Activated T-cell treated with anti-CD3 and anti-CD28 coated beads, Interleukin-2, amount 50 U/mL, for 72 hours (primary cell): ENCODE measurements at places on chromosomes 1 and 21. TPM values are rescaled to one million over a fixed set of nuclear protein-coding genes. Genes with fewer than 3 reads are reported as not detected.
A peak's percentile ranks its signal among the peaks of the same experiment; 100 is the strongest.

- DNase-seq = no peak
Observed at GRCh38 chr1:50343323-50343722, 79.9 kb downstream of the DMRTA2 start.

C1QB gene
- total RNA-seq = not detected

GRCh38 chr1:97489834-97490233 lies 431.0 kb downstream of the DPYD start:
- DNase-seq = no peak

- DNase-seq = peak; percentile 18
Observed at GRCh38 chr1:81800695-81801650, at the start of gene ADGRL2. Gene ADGRL2 (plus strand): TSS chr1:81800934. CDS start chr1:81836985, 36,051 bp downstream.

ALG14 gene
- total RNA-seq = 3.4 TPM

ALDH4A1 gene
- total RNA-seq = 8.1 TPM

DNA sequence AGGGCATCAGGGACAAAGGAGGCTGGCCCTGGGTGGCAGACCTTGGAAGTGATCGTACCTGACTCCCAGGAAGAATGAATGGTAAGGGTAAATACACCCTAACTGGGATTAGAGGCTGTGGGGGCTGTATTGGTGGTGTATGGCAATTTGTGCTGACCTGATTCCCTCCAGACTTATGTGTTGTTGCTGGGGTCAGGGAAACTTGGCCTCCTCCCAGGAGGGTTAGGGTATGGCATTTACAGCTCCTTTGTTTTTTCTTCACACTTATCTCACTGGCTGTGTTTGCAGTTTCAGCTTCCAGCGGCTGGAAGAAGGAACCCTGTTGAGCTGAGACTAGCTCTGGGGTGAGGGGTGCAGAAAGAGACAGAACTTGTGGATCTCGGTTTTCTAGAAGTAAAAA lies 8.2 kb downstream of the VANGL1 start:
- DNase-seq = no peak

- DNase-seq = no peak
Observed at GRCh38 chr1:45403298-45403697, 63.1 kb upstream of the MUTYH start.

CYP4A11 gene
- not detected for total RNA-seq

EXOC8 gene
- 17.2 TPM for total RNA-seq

DNA sequence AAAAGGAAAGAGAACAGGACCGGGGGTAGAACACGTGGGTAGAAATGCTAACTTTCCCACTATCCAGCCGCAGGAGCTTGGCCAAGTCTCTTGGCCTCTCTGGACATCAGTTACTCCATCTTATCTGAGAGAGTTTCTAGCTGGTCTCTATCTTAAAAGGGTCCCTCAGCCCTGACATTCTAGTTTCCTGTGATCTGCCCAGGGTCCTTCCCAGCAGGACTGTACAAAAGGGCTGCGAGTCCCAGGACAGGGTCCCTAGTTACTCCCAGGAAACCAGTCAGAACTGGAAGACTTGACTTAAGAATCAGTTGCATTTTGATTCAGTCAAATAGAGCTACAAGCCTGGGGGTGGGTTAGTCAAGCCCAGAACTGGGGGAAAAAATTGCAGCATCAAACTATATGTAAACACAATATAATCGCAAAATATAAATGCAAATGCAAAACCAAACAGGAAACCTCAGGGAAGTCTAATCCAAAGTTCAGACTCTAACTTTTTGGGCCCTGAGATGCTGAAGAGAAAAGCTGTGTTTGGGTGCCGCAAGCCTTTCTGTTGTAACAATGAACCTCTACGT lies 2.9 kb downstream of the ASAP3 start:
- no peak for DNase-seq

OR2L3 gene
- total RNA-seq = 0.07 TPM

GRCh38 chr1:223726380-223727001 lies 14.2 kb downstream of the CAPN2 start:
- DNase-seq = peak; percentile 91

PMVK gene
- total RNA-seq = 32.4 TPM

MIXL1 gene
- total RNA-seq = not detected

- no peak for DNase-seq
Observed at GRCh38 chr1:214966346-214966745, 116.2 kb upstream of the KCNK2 start.

TMEM82 gene
- 0.49 TPM for total RNA-seq

- DNase-seq = peak; percentile 26
Observed at GRCh38 chr1:23524716-23525401, 6.2 kb downstream of the E2F2 start.

DNA sequence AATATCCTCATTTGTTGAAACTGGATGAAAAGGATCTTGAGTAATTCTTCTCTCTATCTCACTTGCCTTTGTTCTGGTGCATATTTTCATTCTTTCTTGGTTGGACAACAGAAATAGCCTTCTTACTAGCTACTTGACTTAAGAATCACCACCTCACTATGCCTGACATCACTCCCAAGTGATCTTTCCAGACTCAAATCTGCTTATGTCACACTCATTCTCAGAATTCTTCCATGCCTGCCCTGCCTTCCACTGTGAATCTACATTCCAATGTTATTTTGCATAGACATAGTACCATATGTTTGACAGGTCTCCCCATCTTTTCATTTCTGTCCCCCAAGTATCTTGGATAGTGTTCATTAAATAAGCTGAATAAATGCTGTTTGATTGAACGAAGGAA lies 78.5 kb upstream of the DPYD start:
- no peak for DNase-seq

DNA sequence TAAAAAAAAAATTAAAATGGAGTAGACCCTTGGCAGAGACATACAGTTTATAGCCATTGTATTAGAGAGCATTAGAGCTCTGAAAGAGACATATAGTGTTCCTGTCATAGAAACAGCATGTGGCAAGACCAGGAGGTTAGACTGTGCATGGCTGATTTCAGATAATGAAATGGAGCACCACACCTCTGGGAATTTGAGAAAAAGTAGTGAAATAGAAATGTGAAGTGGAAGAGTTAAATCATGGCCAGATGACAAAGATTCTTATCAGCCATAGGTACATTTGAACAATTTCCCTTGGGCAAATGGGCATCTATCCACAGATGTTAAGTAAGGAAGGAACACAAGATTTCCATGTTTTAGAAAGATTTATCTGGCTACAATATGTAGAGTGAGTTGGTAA lies 1083.1 kb downstream of the PLA2G4A start:
- no peak for DNase-seq

DNA sequence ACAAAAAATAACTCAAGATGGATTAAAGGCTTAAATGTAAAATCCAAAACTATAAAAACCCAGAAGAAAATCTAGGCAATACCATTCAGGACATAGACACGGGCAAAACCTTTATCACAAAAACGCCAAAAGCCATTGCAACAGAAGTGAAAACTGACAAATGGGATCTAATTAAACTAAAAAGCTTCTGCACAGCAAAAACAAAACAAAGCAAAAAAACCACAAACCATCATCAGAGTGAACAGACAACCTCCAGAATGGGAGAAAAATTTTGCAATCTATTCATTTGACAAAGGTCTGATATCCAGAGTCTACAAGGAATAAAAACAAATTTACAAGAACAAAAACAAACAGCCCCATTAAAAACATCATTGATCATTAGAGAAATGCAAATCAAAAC lies 4.5 kb upstream of the PGBD2 start:
- no peak for DNase-seq

DNA sequence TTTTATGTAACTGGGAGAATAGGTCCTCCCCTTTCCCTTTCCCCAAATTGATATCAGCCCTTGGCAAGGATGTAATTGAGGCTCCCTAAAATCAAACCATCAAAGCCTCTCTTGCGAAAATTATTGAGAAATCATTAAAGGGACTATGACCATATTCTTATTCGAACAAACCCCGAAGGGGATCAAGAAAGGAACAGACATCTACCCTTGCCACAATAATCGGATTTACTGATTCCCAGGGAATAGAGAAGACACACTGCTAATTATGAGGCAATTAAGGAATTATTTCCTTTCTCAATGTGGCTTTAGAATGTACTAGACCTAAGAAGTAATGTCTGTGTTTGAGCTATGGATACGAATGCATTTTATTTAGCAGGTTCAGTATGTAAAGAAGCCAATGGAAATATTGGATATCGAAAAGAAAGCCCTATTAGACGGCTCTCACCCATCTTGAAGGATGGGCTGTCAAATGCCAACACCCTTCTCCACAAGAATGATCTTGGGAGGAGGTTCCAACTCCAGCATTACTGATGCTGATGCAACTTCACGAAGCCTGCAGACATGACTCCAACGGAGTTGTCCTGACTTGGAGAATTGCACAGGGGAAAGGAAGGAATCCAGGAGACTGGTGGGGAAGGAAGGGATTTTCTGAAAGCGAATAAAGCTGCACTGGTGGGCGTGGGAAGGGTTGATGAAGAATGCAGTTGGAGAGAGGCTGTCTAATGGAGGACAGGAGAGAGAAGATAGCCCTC lies 11.6 kb upstream of the PTPRF start:
- no peak for DNase-seq

DNA sequence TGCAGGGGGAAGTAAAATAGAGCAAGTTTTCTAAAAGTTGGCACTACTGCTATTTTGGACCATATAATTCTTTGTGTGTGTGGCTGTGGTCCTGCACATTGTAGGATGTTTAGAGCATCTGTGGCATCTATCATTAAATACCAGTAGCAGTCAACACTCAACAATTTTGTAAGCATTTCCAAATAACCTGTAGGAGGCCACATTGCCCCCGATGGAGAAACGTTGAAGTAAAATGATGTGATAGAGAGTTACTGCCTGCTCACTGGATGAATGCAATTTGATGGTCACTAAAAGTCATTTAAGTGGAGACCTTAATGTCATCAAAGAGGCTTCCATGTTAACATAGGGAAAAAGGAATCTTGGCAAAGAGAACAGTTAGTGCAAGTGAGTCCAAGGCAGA lies 560.8 kb downstream of the NEGR1 start:
- no peak for DNase-seq

LCA5L gene
- total RNA-seq = 0.31 TPM

- no peak for DNase-seq
Observed at GRCh38 chr1:154434346-154435085, 29.4 kb downstream of the IL6R start.

SAMD11 gene
- total RNA-seq = 0.17 TPM

GRCh38 chr1:235883261-235883927 lies 16.7 kb upstream of the LYST start:
- no peak for DNase-seq

DNA sequence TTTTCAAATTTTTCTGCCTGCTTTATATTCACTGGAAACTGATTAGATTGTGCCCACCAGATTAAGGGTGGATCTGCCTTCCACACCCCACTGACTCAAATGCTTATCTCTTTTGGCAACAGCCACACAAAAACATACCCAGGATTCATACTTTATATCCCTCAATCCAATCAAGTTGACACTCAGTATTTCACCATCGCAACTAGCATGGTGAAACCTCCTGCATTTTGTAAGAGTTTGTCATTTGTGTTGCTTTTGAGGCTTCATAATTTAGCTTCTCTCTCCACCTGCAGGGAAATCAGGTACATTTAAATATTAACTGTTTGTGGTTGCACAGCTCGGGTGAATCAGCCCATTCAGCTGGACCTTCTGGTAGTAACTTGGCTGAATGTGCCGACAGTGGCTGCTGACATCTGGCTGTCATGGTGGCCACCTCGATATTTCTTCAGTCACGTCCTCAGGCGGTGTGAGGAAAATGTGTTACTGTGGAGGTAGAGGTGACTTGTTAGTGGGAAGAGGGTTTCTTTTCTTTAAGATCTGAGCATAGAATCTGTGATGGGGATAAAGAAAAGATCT lies 224.0 kb downstream of the PTBP2 start:
- no peak for DNase-seq

- DNase-seq = no peak
Observed at GRCh38 chr1:173062150-173062938, 11.6 kb upstream of the TNFSF18 start.

SPRR2E gene
- not detected for total RNA-seq

PTPN14 gene
- total RNA-seq = 13.5 TPM

CD34 gene
- total RNA-seq = 0.05 TPM

GRCh38 chr1:17946434-17946833 lies 161.2 kb upstream of the IGSF21 start:
- DNase-seq = no peak

GRCh38 chr1:93111561-93111960 lies 32.5 kb downstream of the MTF2 start:
- no peak for DNase-seq

DNA sequence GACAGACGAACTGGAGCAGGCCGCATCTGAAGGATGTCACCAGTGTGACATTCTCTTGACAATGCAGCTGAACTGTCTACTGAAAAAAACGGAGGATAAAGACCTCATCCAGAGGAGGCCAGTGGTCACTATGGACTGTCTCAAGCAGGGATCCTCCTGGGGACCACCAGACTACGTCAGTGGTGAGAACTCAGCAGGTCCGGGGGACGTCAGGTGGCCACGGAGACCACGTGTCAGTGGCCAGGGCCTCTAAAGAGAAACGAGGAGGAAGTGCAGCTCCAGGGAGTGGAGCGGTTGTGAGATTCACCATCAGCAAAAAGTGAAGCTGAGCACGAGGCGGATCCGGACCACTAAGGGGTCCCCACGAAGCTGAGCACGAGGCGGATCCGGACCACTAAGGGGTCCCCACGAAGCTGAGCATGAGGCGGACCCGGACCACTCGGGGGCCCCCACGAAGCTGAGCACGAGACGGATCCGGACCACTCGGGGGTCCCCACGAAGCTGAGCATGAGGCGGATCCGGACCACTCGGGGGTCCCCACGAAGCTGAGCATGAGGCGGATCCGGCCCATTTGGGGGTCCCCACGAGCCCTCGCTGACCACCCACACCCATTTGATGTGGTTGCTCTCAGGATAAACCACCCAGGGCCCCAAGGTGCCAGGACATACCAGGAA lies 13.5 kb upstream of the TMEM240 start:
- DNase-seq = no peak

COL6A2 gene
- 10.8 TPM for total RNA-seq

- no peak for DNase-seq
Observed at GRCh38 chr21:35616090-35616489, 444.2 kb downstream of the SETD4 start.

DNA sequence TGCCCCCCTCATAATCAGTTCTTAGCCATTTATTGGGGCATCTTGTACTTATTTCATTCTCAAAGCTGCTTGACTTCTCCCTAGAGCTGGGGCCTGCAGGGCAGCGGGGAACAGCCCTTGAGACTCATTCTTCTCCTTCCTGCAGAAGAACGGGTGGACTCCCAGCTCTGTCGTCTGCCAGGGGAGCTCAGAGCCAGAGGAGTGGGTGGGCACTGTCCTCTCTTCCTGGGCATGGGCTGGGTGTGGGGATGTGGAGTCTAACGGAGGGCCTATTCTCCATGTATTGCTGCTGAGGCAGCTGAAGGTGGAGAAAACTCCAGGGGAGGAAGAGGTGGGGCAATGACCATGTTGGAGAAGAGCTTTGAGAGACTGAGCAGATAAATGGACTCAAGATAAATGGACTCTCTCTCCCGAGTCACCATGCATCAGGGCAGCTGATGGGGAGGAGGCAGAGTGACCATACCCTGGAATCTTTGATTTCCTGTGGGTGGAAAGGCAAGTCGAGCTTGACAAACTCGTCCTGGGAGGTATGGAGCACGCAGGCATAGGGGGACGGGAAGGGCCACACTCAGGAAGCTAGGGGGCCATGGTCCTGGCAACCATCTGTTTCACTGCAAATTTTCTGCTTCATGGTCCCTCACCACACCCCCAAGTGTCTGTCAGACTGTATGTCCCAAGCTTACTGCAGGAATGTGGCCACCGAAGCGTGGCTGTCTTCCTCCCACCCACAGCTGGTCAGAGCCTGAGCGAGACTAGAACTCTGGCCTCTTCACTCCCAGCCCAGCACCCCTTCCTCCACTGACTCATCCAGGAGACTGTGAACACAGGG lies 56.9 kb upstream of the ATP2B4 start:
- no peak for DNase-seq

MAP3K7CL gene
- 9.6 TPM for total RNA-seq

- no peak for DNase-seq
Observed at GRCh38 chr21:20276954-20277353, 721.3 kb upstream of the NCAM2 start.

AVPR1B gene
- not detected for total RNA-seq
